Activated T-cell treated with anti-CD3 and anti-CD28 coated beads for 4 hours (primary cell): ENCODE measurements at places on chromosomes 5 and 9.

GRCh38 chr5:150066901-150067396, 19.4 kb downstream of the CSF1R start:
- DNase-seq, result no peak

- no peak for DNase-seq
Observed at GRCh38 chr5:35771300-35771699, 85.4 kb upstream of the IL7R start.

- DNase-seq, result no peak
Observed at GRCh38 chr5:138755084-138755748, 2.0 kb downstream of the CTNNA1 start.

- no peak for DNase-seq
Observed at GRCh38 chr9:79357194-79357593, 214.6 kb upstream of the TLE4 start.

GRCh38 chr5:90135779-90136378, 273.7 kb downstream of the CETN3 start:
- no peak for DNase-seq
